Naive thymus-derived CD4-positive, alpha-beta T cell (primary cell): ENCODE measurements at places on chromosomes 16 and 17. TPM values are rescaled to one million over a fixed set of nuclear protein-coding genes. Genes with fewer than 3 reads are reported as not detected.

The TEKT1 gene
- not detected for total RNA-seq

The LYRM9 gene
- 14.0 TPM for total RNA-seq

The HS3ST3A1 gene
- not detected for total RNA-seq

DNA sequence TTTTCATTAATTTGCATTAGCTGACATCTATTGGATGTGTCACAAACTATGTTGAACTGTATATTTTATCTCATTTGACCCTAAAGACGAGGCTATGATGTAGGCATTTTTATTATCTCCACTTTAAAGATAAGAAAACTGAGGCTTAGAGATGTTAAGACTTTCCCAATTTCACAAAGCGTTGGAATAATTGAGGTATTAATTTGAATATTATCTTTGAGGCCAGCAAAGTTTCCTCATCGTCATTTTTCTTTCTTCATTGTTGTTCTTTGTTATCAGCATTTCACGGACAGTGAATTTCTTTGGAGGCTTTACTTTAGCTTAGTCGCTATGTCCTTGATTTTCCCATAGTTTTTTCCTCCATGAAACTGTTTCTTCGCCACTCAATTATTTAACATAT is 227.5 kb upstream of the MYOCD start:
- no peak for DNase-seq

- no peak for DNase-seq
Observed at GRCh38 chr17:17166446-17166845, 39.7 kb downstream of the PLD6 start.
